Hepatocyte (in vitro differentiated cells): ENCODE measurements at places on chromosomes 5 and 9. TPM values are rescaled to one million over a fixed set of nuclear protein-coding genes. Genes with fewer than 3 reads are reported as not detected.

OR1J2 gene
- not detected in 2 replicates for total RNA-seq

MCC gene
- total RNA-seq, result 22.0 and 31.5 TPM in 2 replicates

GOLM1 gene
- total RNA-seq, result 140 and 152 TPM in 2 replicates

TRIM7 gene
- not detected in 2 replicates for total RNA-seq

PRSS3 gene
- total RNA-seq, result 3.5 TPM in 1 of 2 replicates, not detected in the other

LAMC3 gene
- total RNA-seq, result 12.4 and 29.5 TPM in 2 replicates

PCDHGB2 gene
- total RNA-seq, result 0.20 and 0.33 TPM in 2 replicates

RASA1 gene
- total RNA-seq, result 25.8 and 33.5 TPM in 2 replicates

TMC1 gene
- total RNA-seq, result 0.20 TPM in 1 of 2 replicates, not detected in the other

PCDHB10 gene
- 2.4 and 3.1 TPM in 2 replicates for total RNA-seq

DNAJA1 gene
- total RNA-seq, result 171 and 185 TPM in 2 replicates

OSMR gene
- total RNA-seq, result 17.6 and 19.4 TPM in 2 replicates

SPAG8 gene
- 0.10 and 1.4 TPM in 2 replicates for total RNA-seq

PCDHB2 gene
- 23.0 and 27.7 TPM in 2 replicates for total RNA-seq

TXNDC8 gene
- total RNA-seq, result not detected in 2 replicates

ENTREP1 gene
- total RNA-seq, result 2.2 and 3.4 TPM in 2 replicates

- DNase-seq, result no peak
Observed at GRCh38 chr9:91066042-91066415, 264.4 kb downstream of the SYK start.

GRCh38 chr9:75712700-75713099 lies 177.8 kb upstream of the PCSK5 start:
- DNase-seq, result no peak

DNA sequence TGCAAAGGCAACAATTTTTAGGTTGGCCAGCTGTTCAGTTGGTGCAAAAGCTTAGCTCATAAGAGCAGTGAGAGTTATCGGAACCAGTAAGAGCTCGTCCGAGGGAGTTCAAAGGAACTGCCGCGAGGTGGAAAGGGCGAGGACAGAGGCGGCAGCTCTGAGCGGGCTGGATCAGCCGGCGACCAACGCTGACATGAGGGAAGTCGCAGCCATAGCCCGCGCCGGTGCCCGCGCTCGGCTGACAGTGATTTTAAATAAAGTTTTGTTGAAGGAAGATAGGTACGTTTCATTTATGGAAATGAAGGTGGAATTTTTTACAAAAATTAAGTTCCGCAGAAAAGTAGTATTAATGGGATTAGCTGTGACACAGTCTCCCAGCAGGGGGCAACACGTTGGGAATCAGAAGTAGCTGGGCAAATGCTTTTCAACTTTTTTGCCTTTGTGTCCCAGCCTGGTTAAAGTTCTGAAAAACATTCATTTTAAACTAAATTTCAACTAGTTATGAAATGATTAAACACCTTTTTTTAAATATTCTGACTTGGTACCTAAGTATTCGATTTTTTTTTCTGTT lies 43.2 kb downstream of the FBXO4 start:
- no peak for DNase-seq

GRCh38 chr9:121711281-121711680 lies 59.8 kb downstream of the DAB2IP start:
- no peak for DNase-seq

GRCh38 chr9:130770679-130771442 lies 64.2 kb upstream of the ABL1 start:
- DNase-seq, result peak; percentile 71

DNA sequence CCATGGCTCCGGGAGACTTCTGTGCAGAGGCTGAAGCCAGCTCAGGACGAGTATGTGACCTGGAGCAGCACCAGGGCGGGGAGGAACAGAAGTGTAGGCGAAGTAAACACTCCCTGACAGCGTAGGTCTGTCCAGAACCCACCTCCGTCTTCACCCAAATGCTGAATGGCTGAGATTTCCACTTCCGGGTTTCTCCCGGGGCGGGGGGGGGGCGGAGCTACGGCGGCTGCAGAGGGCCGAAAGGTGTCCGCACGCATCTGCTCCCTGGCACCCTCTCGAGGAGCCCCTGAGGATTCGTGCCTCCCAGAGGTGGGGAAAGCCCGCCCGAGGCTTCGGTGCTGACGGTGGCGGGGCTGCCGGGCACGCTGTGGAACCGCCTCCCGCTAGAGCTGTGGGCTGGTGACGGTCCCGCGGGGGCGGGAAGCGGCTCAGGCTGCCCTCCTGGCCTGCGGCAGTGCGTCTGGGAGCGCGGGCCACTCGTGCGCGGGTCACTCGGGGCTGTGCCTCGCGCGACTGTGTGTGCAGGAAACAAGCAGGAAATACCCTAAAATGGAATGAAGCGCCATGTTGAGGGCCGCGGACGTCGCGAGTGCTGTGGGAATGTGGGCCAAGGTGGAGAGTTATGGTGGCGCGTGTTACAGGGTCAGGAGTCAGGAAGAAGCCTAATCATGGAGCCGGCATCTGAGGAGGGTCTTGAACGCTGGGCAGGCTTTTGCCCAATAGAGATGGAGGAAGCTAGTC lies 1425.4 kb downstream of the FOXD4L5 start:
- DNase-seq, result no peak

DNA sequence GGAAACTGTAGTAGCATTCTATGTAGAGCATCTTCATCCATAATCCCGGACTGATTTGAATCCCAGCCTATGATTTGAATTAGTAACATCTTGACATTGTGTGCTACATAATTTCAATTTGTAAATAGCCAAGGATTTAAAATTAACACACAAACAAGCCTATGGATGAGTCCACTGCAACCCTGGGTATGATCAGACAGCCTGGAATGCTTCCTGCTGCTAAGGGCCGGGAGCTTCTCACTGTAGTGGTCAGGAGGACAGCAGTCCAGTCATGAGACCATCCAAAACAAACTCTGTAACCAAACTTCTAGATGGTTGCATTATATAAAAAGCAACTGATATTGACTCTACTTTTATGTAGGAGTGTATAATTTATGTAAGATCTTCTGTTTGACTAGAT lies 539.3 kb downstream of the MTRR start:
- DNase-seq, result no peak

- no peak for DNase-seq
Observed at GRCh38 chr5:133902511-133903118, 65.8 kb downstream of the C5orf15 start.

- peak; percentile 22 for DNase-seq
Observed at GRCh38 chr5:9621379-9621903, 8.7 kb downstream of the TAS2R1 start.

GRCh38 chr5:12460493-12461261 lies 556.4 kb upstream of the CTNND2 start:
- no peak for DNase-seq

DNA sequence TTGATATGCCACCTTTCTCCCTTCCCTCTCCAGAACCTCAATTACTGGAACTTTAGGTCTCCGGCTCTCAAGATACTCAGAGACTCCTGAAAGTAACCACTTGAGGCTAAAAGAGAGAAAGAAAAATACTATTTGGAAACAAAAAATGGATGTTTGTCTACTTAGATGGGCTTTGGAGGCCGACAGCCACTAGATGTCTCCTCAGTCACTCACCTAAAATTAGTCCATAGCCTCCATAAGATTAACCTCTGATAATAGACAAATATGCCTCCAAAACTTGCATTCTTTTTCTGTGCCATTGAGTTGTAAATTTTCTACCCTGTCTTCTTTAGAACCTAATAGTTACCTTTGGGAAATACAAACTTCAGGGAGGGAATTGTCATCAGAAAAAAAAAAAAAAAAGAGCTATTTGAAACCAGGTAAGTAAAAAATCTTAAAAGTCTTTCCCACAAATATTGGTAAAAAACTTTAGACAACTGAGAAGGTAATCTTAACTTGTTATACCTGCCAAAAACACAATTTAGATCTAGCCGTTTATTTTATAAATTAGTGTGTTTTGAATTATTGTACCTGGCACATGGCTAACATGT lies 11.2 kb upstream of the PCDH1 start:
- DNase-seq, result no peak

DNA sequence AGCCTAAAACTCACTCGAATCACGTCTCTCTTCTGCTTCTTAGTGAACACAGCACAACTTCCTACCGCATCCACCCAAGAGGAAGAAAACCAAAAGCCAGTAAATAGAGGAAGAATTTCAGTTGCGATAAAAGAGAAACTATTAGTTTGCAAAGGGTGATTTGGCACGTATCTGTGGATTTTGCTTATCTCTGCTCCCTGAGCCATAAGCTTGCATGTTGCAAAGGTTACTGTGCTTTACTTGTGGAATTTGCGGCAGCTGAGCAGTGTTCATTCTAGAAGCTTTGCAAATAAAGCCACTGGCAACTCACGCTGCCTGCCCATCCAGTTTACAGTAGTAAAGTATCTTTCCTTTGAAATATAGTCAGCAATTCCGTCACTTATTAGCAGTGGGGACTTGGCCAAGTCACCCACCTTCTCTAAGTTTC lies 149.0 kb upstream of the PCA3 start:
- DNase-seq, result peak; percentile 70

DNA sequence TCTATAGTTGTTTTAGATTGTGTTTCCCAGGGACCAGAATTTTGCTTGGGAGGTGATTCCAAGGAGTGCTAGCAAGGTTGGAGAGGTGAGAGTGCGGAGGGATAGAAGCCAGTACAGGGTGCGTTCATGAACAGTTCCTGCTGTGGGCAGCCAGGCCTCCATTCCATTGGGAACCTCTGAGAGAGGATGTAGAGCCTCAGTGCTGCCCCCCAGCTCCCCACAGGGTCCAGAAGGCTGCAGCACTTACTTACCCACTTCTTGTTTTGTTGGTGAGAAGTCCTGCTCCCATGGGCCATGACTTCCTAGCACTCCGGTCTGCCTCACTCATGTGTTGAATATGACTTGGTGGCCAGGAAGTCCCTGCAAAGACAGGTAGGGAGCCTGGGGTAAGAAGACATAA lies 128.2 kb upstream of the GAS1 start:
- no peak for DNase-seq

DNA sequence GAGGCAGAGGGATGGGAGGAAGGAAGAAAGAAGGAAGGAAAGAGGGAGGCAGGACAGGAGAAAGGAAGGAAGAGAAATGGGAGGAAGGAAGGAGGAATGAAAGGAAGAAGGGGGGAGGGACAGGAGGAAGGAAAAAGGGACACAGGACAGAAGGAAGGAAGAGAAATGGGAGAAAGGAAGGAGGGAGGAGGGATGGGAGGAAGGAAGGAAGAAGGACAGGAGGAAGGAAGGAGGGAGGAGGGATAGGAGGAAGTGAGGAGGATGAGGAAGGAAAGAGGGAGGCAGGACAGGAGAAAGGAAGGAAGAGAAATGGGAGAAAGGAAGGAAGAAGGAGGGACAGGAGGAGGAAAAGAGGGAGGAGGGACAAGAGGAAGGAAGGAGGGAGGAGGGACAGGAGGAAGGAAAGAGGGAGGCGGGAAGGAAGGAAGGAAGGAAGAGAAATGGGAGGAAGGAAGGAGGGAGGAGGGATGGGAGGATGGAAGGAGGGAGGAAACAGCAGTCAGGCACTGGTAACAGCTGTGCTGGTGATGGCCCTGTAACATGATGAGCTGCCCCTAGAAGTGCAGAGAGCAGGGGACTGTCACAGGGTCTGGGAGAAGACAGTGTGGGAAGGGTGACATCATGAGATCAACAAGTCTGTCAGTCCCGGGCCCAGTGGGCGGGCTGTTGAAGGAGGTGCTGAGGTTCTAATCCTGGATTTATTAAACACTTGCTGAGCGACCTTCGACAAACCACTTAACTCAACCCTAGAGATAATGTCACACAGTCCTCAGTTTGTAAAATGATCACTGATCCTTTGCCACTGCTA lies 10.7 kb upstream of the IRX1 start:
- DNase-seq, result no peak

DNA sequence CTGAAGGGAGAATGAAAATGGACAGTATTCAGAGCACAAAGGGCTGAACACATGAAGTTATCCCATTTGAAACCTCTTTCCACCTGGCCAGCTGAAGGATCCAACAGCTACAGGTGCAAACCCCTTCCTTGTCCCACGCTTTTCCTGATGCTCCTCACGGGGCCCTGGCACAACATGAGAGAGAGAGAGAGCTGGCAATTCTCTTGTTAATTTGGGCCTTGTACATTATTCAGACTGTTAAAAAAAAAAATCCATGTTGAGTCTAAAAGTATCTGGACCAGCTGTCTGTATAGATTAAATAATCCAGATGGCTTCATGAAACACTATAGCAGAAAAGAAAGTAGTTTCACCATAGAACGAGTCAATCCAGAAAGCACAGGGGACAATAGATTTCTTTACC lies 74.1 kb downstream of the HMHB1 start:
- no peak for DNase-seq

DNA sequence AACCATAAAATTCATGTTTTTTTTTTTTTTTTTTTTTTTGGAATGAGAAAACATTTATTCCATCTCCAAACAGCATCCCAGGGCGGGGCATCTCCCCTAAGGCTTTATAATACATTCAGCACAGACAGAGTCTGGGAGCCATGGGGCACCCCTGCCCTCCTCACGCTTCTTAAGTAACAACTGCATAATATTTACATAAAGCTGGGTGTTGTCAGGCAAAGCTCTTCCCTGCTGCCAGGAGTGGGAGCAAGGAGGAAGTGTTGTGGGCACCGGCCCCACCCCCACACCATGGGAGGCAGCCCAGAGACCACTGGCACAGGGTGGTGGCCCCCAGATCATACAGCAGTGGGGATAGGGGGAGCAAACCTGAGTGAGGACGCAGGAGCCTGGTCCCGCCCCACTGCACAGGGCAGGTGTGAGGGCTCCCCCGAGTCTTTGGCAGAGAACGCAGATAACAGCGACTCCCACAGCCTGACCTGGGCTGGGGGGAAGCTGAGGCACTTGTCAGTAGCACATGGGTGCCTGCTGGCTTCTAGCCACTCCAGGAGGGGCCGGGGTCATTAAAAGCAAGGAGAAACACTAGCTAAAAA lies 86.1 kb upstream of the CEP78 start:
- DNase-seq, result no peak

DNA sequence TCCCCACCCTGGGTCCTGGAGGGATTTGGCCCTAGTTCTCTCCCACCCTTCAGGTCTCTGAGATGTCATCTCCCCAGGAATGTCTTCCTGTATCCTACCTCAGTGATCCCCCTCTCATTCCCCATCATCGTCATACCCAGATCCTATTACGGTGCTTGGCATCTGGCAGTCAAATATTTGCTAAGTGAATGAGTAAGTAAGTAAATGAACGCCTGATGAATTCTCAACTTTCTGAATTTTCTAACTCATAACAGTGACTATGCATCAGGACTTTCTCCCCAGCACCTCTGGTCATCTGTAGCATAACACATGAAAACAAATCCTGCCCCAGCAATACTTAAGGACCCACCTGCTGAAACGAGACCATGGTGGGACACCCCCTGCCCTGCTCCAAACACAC lies 244.2 kb downstream of the EBF1 start:
- no peak for DNase-seq

GRCh38 chr5:181187500-181188213 lies 17.3 kb downstream of the TRIM7 start:
- DNase-seq, result peak; percentile 89

- no peak for DNase-seq
Observed at GRCh38 chr9:86966852-86967511, 19.7 kb upstream of the GAS1 start.

GRCh38 chr5:134145779-134146581 lies 30.8 kb downstream of the SKP1 start:
- DNase-seq, result peak; percentile 86

GRCh38 chr9:78486661-78487060 lies 189.7 kb downstream of the PSAT1 start:
- no peak for DNase-seq
